ENCODE measurements at places on chromosomes 11 and 22. TPM values are rescaled to one million over a fixed set of nuclear protein-coding genes. Genes with fewer than 3 reads are reported as not detected.

DNA sequence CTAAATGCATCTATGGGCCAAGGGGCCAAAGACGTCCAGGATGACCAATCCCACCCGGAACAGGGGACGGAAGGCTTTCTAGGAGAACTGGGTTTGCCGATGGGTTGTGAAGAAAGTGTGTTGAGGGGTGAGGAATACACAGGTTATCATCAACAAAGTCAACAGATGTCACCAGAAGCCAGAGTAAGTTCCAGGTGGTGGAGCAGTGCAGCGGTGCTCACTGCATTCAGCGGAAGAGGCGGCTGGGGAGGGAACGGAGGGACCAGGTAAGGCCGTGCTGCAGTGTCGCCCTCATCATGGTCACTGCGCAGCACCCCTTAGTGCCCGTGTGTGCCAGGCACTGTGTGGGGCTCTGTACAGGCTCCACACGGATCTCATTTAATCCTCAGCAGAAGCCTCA lies 176.0 kb downstream of the EFCAB6 start:
- DNase-seq, result no peak

TBX1 gene
- not detected for total RNA-seq

- DNase-seq, result no peak
Measured at GRCh38 chr11:14583252-14584034, 60.2 kb upstream of the PDE3B start.

DNA sequence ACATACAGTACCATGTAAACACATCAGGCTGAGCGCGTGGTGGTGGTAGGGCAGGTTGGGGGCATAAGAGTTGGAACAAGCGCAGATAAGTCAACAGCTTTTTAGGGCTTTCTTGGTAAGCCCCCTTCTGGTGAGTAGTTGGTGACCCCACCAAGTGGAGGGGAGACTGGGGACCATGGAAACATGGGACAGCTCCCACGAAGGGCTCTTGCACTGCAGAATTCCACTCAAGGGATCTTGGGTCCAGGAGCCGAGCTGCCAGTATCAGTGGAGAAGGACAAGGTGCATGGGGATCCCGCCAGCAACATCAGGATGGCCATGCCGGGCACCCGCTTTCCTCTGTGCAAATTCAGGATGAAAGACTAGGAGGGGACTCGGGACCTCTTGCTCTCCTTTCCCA lies 6.2 kb upstream of the APOA1 start:
- DNase-seq, result no peak
